A549 treated with AZD2906 at 1 μM for 4 hours (cell line): ENCODE measurements at places on chromosomes 12 and 14. TPM values are rescaled to one million over a fixed set of nuclear protein-coding genes. Genes with fewer than 3 reads are reported as not detected.

The NOXRED1 gene
- total RNA-seq, result 0.05 to 0.08 TPM (median 0.05 TPM) in 4 of 5 replicates, not detected in the other

The MANSC1 gene
- total RNA-seq, result 3.2 to 3.9 TPM (median 3.6 TPM) in 5 replicates

The SIX6 gene
- total RNA-seq, result not detected in 5 replicates

The RAPGEF3 gene
- 0.52 to 0.63 TPM (median 0.55 TPM) in 5 replicates for total RNA-seq
